ENCODE measurements at places on chromosomes 5 and 9.

GRCh38 chr9:93486268-93486667, 32.9 kb upstream of the FAM120AOS start:
- DNase-seq: no peak
- H3K36me3 ChIP-seq: peaks cover 31% of the 10 kb centered on the region

GRCh38 chr5:148910216-148910615, 83.8 kb downstream of the ADRB2 start:
- H3K27me3 ChIP-seq: no peaks in the 10 kb centered on the region
- H3K36me3 ChIP-seq: no peaks in the 10 kb centered on the region
- H3K4me3 ChIP-seq: no peak overlapping the region
- peaks cover 25% of the 10 kb centered on the region for H3K4me1 ChIP-seq
- H3K27ac ChIP-seq: peak overlapping the region; percentile 41
- DNase-seq: no peak

GRCh38 chr9:132582786-132583583, 579 bp downstream of the BARHL1 start:
- no peak for DNase-seq
- H3K4me3 ChIP-seq: no peak overlapping the region
- H3K36me3 ChIP-seq: no peaks in the 10 kb centered on the region
- H3K4me1 ChIP-seq: peaks cover 4% of the 10 kb centered on the region
- peaks cover 100% of the 10 kb centered on the region for H3K27me3 ChIP-seq
- H3K27ac ChIP-seq: no peak overlapping the region

GRCh38 chr9:133119846-133120500, 1.1 kb downstream of the RALGDS start:
- H3K4me1 ChIP-seq: peaks cover 68% of the 10 kb centered on the region
- peak overlapping the region; percentile 92 for H3K4me3 ChIP-seq
- no peak for DNase-seq

- no peaks in the 10 kb centered on the region for H3K27me3 ChIP-seq
- no peaks in the 10 kb centered on the region for H3K4me1 ChIP-seq
- no peak overlapping the region for H3K27ac ChIP-seq
- H3K36me3 ChIP-seq: no peaks in the 10 kb centered on the region
- no peak for DNase-seq
These were observed 23.3 kb downstream of the SLC25A48 start for GRCh38 chr5:135857630-135858311.

GRCh38 chr9:137968235-137968634, 90.7 kb downstream of the CACNA1B start:
- no peak overlapping the region for H3K27ac ChIP-seq
- no peak for DNase-seq
- no peak overlapping the region for H3K4me3 ChIP-seq
- H3K27me3 ChIP-seq: no peaks in the 10 kb centered on the region

DNA sequence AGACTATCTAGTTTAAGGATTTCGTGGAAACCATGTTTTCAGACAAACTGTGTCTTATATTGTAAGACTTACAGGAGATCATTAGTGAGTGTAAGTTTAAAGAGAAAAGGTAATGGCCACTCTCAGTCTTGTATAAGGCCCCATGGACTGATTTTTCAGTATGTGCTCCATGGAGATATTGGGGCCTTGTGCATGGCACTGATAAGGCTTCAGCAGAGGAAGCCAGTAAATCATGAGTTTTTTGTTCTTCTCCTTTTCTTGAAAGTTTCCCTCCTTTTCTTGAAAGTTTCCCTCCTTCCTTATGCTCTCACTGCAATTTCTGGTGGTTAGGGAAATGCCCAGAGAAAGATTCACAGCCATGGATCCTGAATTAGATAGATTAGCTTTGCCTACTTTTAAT, 471.3 kb downstream of the LRRC70 start:
- DNase-seq: no peak
- no peak overlapping the region for H3K4me3 ChIP-seq
- H3K4me1 ChIP-seq: no peaks in the 10 kb centered on the region
- H3K36me3 ChIP-seq: no peaks in the 10 kb centered on the region

- H3K4me3 ChIP-seq: no peak overlapping the region
- DNase-seq: no peak
- peaks cover 85% of the 10 kb centered on the region for H3K4me1 ChIP-seq
- no peaks in the 10 kb centered on the region for H3K36me3 ChIP-seq
- H3K27me3 ChIP-seq: no peaks in the 10 kb centered on the region
These were observed 236.3 kb downstream of the ARHGAP26 start for GRCh38 chr5:143006501-143006900.

- H3K27me3 ChIP-seq: no peaks in the 10 kb centered on the region
- peaks cover 16% of the 10 kb centered on the region for H3K4me1 ChIP-seq
- H3K27ac ChIP-seq: no peak overlapping the region
- no peak for DNase-seq
- peak overlapping the region; percentile 21 for H3K4me3 ChIP-seq
- no peaks in the 10 kb centered on the region for H3K36me3 ChIP-seq
These were observed 6.8 kb upstream of the TOR2A start for GRCh38 chr9:127741831-127742434.

DNA sequence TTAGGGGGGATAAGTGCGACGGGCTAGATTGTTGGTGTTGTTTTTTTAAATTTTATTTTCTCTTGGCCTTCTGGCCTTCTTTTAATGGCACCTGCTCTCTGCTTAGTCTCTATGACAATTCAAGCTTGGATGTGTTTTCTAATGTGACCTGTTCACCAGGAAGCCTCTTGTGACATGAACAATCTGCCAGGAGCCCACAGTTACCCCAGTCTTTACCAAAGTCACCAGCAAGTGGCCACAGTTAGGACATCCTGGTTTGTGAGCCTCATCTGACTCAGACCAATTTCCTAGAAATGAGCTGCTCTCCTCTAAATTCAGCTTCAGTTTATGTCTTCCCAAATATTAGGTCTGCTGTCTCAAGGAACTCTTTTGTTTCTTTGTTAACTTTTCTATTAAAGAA, 135.8 kb downstream of the TLE4 start:
- H3K27ac ChIP-seq: no peak overlapping the region
- no peak overlapping the region for H3K4me3 ChIP-seq
- DNase-seq: no peak

DNA sequence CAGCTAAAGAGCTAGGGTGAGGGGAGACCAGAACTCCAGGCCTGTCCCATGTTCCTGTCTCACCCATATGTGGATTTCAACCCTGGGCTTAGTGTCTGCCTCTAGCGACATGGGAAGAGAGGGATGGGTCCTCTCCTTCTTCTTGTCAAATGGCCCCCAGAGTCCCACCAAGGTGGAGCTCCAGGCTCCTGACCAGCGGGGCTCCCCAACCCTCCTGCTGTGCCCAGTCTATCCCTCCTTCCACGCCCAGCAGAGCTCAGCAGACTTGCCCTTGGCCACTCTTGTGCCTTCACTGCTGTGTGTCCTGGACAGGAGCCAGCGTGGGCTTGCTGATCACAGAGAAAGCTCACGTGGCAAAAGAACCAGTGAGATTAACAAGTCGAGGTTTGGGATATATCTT, 123.0 kb upstream of the GABRP start:
- H3K27ac ChIP-seq: no peak overlapping the region
- H3K27me3 ChIP-seq: no peaks in the 10 kb centered on the region
- DNase-seq: no peak
- no peak overlapping the region for H3K4me3 ChIP-seq
- no peaks in the 10 kb centered on the region for H3K36me3 ChIP-seq
- no peaks in the 10 kb centered on the region for H3K4me1 ChIP-seq

DNA sequence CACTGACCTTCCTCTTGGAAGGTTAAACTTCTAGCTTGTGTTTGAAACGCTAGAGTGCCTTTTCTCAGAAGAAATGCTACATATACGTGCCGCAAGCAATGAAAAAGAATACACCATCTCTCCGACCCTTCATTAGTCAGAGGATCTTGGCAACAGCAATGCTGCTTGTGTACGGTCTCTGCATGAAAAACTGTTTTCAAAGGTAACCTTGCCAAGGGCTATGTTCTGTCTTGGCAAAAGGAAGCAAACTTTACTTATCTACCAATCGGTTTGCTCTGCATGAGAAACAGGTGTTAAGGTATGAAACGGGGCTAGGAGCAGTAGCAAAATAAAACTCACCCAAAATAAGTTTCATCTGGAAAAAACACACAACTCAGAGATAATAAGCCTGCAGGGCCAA, 297.8 kb downstream of the FBXL17 start:
- H3K36me3 ChIP-seq: no peaks in the 10 kb centered on the region
- H3K4me1 ChIP-seq: no peaks in the 10 kb centered on the region
- H3K27ac ChIP-seq: no peak overlapping the region
- no peak for DNase-seq

- peak; percentile 36 for DNase-seq
- H3K27me3 ChIP-seq: no peaks in the 10 kb centered on the region
- no peaks in the 10 kb centered on the region for H3K36me3 ChIP-seq
- H3K4me1 ChIP-seq: peaks cover 10% of the 10 kb centered on the region
- no peak within 1 kb of the TSS for H3K27ac ChIP-seq
- no peak within 1 kb of the TSS for H3K4me3 ChIP-seq
These were observed at the start of gene CCDC180 for GRCh38 chr9:97307500-97308163. Gene CCDC180 (plus strand): TSS chr9:97307659. CDS start chr9:97308064, 405 bp downstream.

GRCh38 chr5:10562201-10563109, 1.4 kb upstream of the ANKRD33B start:
- H3K36me3 ChIP-seq: no peaks in the 10 kb centered on the region
- H3K27ac ChIP-seq: peak overlapping the region; percentile 93
- no peaks in the 10 kb centered on the region for H3K27me3 ChIP-seq
- no peak for DNase-seq
- H3K4me1 ChIP-seq: peaks cover 66% of the 10 kb centered on the region

DNA sequence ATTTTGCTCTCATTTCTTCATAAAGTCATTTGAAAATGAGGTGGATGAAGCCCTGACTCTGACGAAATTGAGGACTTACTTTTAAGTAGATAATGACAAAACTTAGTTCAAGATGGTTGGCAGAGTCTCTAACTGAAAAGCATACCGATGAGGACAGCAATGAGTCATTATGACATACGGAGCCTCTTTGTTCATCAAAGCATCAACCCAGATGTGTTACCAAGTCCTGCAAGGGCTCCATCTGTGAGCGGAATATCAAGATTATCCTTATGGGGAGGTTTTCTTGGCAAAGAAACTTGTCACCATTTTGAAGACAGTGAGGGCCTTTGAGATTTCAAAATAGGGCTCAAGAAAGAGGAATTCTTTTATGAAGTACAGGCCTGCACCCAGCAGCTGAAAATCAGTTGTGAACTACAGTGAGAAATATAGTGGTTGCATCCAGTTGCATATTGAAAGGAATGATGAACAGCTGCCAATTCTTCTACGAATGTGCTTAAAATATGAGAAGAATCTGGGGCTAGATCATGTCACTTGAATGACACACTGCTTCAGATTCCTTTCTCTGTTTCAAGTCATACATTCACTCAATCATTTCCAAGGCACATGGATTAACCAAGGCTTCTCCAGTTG, 86.6 kb upstream of the SLC24A2 start:
- no peaks in the 10 kb centered on the region for H3K36me3 ChIP-seq
- no peak overlapping the region for H3K27ac ChIP-seq
- no peak for DNase-seq
- no peak overlapping the region for H3K4me3 ChIP-seq
- H3K27me3 ChIP-seq: no peaks in the 10 kb centered on the region
